ENCODE measurements at places on chromosomes 7 and 10. TPM values are rescaled to one million over a fixed set of nuclear protein-coding genes. Genes with fewer than 3 reads are reported as not detected.
A peak's percentile ranks its signal among the peaks of the same experiment; 100 is the strongest.

- DNase-seq = no peak
Measured at GRCh38 chr10:29675984-29676383, 41.2 kb upstream of the SVIL start.

GRCh38 chr10:34885011-34885410 lies 69.9 kb upstream of the PARD3 start:
- no peak for DNase-seq

The NXPH1 gene
- not detected for total RNA-seq

DNA sequence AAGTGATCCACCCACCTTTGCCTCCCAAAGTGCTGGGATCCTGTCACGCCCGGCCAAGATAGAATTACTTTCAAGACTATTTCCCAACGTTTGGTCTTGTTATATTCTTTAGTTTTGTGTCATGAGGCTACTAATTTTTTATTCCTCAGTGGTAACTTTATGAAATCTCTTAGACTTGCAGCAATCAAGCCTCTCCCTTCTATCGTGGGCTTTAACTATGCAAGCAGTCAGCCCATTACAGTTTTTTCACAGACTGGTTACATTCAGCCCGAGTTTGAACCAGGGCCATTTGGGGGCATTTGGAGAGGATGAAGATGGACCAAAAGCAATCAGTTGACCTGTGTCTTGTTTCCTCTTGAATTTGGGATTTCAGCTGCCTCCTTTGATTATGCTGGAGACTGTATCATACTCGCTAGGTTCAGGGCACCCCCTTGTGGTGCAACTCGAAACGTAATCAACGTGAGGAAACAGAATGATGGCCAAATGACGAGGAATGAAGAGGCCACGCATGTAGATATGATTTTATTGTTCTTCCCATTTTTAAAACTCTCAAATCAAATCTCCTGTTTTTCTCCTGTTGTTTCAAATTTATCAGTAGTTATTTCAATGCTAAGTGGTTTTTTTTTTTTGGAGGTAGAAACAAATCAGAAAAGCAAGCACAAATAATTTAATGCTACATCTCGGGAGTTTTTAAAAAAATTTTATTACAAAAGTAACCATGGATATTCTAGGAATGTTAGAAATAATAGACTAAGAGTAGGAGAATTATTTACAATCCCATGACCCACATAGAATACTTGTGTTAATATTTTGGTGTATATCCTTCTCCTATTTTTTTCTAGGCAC lies 151.6 kb downstream of the KIAA1217 start:
- DNase-seq = peak; percentile 89

DNA sequence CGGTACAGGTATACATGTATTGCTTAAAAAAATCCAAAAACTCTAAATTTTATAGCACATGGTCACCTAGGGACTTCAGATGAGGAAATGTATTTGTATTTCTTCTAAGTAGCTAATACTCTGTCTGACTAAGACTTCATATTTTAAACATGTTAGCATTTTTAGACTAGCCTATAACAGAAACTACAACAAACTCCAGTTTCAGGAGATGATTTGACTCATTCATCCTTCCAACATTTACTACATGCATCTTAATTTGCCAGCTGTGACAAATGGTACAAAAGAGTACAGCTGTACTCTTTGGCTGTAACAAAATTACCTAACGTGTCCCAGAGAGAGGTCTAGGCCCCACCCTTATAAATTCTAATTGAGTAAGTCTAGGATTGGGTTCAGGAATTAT lies 22.2 kb downstream of the TMEM209 start:
- peak; percentile 28 for DNase-seq

The ZNF212 gene
- 5.4 TPM for total RNA-seq

- DNase-seq = peak; percentile 58
Measured at GRCh38 chr7:99720800-99721595, 14.0 kb downstream of the CYP3A7 start.

The GIMAP1 gene
- 3.1 TPM for total RNA-seq

The IKZF1 gene
- 1.6 TPM for total RNA-seq

The FAM25G gene
- not detected for total RNA-seq

The CYP3A4 gene
- total RNA-seq = 0.04 TPM

- DNase-seq = no peak
Measured at GRCh38 chr7:133985300-133985699, 141.8 kb upstream of the LRGUK start.

DNA sequence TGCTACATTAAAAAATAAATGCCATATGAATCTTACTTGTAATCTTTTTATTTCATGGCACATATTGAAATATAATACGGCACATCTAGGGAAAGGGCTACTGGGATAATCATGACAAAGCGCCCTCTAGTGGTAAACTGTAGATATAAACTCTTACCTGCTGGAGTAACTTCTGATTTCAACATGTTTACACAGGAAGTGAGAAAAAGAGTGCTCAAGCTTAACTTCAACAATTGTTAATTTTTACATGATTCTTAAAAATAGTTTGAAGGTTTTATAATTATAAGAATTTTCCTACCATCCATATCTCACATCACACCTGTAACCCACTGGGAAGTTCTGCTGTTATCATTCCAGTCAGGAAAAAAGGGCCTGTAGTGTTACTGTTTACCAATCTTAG lies 2.0 kb upstream of the HEPACAM2 start:
- DNase-seq = peak; percentile 57

DNA sequence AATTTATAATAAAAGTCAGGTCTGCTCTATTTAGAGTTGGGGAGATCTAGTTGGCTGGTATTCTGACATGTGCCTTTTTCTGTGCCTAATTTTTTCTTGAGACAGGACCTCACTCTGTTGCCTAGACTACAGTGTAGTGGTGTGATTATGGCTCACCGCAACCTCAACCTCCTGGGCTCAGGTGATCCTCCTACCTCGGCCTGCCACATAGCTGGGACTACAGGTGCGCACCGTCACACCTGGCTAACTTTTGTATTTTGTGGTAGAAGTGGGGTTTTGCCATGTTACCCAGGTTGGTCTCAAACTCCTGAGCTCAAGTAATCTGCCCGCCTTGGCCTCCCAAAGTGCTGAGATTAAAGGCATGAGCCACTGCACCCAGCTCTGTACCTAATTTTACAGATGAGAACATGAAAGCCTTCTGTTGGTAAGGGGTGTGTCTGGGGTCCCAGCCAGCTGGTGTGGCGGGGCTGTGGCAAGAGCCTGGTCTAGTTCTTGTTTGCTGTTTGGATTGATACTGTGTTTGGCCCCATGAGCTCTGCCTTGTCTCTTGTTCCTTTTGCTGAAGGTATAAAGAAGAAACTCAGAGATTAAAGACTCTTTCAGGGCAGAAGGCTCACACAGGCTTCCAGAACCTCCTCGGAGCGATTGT lies 31.4 kb downstream of the POR start:
- DNase-seq = no peak

DNA sequence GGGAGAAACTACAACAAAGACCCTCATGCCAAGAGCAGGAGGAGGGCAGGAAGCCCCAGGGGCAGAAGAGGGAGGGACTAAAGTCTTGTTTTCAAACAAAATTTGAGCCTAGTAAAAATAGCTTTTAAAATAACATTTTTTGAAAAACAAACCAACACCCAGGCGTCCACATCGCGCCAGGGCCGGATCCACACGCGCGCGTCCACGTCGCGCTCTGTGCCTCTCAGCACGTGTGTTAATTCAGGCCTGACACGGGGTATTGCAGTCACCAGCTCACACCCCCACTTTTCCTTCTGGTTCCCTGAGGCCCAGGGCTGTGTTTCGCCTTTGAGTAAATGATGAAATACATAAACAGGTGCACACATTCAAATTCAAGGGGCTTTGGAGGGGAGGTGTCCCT lies 196.2 kb downstream of the TCERG1L start:
- DNase-seq = no peak

The CUZD1 gene
- 1.0 TPM for total RNA-seq

- DNase-seq = peak; percentile 64
Measured at GRCh38 chr10:33136271-33136670, 178.2 kb upstream of the ITGB1 start.

GRCh38 chr7:27179030-27179429 lies 4.9 kb upstream of the HOXA10 start:
- peak; percentile 72 for DNase-seq

GRCh38 chr7:99990460-99990852 lies 14.6 kb upstream of the AZGP1 start:
- DNase-seq = no peak

DNA sequence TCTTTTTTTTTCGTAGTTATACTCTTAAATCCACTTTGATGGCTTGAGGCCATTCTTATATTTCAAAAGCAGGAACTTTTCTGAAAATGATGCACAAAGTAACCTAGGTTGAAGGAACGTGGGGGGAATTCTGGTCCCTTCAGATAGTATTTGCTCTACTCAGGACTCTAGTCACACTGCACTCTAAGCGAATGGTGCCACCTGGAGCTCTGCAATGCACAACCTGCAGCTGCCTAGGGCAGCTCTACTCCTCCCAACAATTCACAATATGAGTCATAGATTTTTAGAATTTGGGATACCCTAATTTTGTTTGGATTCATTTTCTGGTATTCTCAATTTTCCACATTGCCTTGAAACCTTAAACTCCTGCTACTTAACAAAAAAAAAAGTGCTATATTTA lies 17.3 kb downstream of the SYPL1 start:
- no peak for DNase-seq

- DNase-seq = no peak
Measured at GRCh38 chr10:50544857-50545429, 78.8 kb downstream of the SGMS1 start.

GRCh38 chr7:128662091-128662490 lies 10.0 kb upstream of the GARIN1A start:
- DNase-seq = no peak

DNA sequence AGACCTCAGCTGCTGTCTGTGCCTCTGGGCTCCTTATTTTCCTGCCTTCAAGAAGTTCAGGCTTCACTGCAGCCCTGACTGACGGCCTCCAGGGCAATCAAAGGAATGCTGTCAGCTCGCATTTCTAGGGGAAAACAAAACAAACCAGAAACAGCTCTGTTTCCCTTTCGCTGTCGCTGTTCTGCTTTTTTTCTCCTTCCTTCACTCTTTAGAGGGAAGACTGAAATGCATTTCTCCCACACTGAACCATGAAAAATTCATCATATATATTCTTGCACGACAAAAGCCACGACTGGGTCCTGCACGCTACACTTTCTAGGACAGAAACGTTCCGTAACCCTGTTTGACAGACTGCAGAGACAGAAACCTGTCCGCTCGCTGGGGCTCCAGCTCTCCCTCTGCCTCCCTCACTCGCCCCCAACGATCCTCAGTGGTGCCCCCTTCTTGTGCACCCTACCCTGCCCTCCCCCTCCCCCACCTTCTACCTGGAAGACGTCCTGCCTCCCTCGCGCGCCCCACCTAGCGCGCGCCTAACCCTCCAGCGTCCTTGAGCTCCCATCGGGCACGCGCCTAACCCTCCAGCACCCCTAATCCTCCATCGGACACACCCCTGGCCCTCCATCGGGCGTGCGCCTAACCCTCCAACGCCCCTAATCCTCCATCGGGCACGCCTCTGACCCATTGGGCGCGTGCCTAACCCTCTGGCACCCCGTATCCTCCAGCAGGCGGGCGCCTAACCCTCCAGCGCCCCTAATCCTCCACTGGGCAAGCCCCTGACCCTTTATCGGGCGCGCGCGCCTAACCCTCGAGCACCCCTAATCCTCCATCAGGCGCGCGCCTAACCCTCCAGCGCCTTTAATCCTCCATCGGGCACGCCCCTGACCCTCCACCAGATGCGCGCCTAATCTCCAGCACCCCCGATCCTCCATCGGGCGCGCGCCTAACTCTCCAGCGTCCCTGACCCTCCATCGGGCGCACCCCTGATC lies 37.1 kb downstream of the SVOPL start:
- peak; percentile 13 for DNase-seq
